Activated CD8-positive, alpha-beta memory T cell treated with anti-CD3 and anti-CD28 coated beads, Interleukin-2, amount 50 U/mL, for 4 hours (primary cell): ENCODE measurements at places on chromosomes 2 and 18.

- DNase-seq = no peak
These were observed 16.7 kb downstream of the ZCCHC2 start for GRCh38 chr18:62539284-62540165.

GRCh38 chr2:43751476-43751990 is 22.3 kb upstream of the DYNC2LI1 start:
- no peak for DNase-seq

DNA sequence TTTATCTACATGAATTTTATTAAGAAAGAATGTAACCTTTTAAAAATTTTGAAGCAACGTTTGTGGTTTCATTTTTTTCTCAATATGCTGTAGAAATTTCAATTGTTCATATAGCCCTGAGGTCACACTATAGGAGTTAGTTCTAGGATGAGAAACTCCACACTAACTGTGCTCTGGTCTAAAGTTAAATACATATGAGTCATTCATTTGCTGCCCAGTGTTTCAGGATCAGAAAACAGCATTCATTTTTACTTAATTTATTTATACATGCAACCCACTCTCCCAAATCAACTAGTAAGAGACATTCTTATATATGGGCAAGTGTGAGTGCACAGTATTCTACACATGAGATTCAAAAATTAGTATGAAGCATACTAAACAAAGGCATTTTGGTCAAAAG is 137.9 kb downstream of the DOCK10 start:
- no peak for DNase-seq

DNA sequence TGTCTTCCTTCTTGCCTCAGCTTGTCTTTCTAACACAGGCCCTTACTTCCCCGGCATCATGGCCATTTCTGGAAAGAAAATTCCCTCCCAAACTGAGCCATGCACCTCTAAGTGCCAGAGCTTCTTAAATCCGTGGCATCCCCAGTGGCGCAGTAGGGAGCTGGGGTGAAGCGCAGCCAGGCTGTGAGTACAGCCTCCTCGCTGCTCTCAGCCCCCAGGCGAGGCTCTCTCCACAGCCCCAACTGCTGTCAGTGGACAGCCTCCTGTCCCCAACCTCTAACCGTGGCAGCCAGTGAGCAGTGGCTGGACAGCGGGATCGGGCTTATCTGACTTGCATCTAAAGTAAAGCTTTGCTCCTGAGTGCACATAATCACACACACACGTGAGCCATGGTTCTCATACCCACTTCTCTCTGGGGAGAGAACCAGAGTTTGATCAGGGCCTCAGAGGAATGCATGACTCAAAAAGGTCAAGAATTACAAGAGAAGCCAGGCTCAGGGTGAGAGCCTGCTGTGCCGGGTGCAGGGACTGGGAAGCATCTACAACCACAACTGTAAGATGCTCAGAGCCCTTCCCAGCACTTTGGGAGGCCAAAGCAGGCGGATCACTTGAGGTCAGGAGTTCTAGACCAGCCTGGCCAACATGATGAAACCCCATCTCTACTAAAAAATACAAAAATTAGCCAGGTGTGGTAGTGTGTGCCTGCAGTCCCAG is 50.7 kb downstream of the SFXN5 start:
- DNase-seq = no peak

- DNase-seq = no peak
These were observed 19.6 kb upstream of the SERPINB11 start for GRCh38 chr18:63683152-63683551.

GRCh38 chr2:174563530-174564282 is 33.9 kb downstream of the WIPF1 start:
- no peak for DNase-seq

DNA sequence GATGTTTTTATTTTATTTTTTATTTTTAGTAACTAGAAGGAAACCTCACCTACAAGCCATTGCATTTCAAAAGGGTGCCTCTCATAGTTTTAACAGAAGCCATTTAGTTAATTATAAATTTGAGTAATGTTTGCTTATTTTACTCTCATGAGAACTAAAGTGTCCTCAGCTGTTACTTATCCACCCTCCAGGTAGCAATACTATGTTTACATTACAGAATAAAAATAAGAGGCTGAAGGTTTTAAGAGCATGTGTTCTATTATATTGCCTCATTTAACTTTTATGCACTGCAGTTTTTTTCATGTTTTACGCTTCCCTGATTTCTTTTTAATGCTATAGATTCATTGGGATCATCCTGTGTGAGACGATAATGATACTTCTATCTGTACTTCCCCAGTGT is 235.5 kb downstream of the THSD7B start:
- no peak for DNase-seq

DNA sequence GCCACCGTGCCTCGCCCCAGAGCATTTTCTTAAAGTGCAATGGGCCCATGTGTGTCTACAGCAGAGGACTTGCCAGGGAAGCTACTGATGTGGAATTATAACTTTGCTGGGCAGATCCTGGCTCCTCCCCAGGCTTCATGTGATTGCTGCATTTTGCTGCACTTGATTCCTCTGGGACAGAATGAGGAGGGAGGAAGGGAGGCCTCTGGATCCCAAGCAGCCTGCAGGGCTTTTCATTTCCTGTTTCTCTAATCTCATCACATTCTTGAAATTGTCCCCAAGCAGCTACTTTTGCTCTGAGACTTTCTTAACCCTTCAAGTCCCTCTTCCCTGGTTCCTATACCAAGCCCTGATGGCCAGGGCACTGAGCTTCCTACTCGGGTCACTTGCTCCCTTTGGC is 134.4 kb upstream of the SEC11C start:
- no peak for DNase-seq

- DNase-seq = no peak
These were observed 687.9 kb downstream of the CCDC85A start for GRCh38 chr2:56871644-56872043.

DNA sequence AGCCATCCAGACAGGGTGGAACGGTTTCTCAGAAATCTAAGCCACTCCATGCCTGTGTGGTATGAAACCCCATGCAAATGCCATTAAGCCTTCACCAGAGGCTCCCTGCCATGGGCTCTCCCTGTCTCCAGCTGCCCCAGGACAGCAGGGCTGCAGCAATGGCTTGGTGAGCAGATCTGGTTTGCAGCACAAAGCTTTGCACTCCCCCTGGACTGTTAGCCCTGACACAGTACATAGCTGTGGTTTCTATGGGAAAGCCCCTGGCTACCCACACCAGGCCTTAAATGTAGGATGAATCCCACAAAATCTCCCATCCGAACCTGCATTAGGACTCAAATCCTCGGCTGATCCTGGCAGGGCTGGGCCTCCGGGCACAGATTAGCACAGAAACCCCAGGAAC is 291.6 kb downstream of the TNS1 start:
- DNase-seq = no peak

DNA sequence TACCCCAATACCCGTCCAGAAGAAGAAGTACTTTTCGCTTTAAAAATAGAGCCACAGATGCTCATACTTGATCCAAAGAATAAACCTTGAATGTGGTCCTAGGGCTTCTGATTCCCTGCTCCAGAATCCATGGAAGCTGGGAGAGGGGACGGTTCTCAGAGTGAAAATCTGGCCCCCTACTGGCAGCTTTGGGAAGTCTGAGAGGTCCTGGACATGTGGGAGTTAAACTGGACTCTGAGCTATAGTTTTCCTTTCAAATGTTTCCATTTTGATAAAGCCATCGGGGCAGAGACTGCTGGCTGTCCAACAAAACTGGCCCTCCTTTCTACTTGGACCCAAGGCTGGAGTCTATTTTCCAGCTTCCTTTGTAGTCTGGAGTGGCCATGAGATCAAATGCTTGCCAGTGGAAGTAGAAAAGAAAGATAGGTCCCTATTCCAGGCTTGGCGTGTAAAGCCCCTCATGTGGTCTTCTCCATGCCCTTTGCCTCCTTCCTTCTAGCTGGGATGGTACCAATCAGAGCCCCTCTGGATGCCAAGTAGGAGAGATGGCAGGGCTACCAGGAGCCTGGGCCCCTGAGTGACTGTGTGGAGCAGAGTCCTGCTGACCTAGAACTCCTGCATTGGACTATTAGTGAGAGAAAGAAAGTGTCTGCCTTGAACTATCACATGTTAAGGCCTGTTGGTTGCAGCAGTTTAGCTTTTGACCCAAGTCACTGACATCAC is 37.7 kb upstream of the TBC1D8 start:
- no peak for DNase-seq

- DNase-seq = peak; percentile 20
These were observed 78.8 kb upstream of the TTC39C start for GRCh38 chr18:23935804-23936203.

DNA sequence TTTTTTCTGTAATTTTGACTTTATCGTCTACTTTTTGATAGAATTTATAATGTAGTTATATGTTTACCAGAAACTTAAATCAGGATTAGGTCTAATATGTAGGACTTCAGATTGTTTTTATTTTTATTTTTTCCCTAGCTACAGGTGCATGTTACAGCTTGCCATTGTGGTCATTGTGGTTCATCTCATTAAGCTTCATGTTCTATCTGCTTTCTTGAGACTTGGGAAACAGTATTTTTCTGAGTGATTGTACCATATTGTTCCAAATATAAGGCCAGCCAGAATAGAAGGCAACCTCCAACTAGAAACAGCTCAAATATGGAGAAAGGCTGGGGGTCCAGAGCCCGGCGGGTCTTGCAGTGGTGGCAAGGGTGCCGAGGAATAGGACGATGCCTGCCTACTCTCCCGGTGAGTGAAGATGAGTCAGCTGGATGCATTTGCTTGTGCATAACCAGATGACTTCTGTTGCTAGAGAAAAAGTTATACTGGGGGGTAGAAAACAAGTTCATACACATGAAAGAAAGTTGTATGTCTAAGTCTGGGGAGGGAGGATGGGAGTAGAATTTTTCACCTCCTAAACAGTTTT is 188.4 kb downstream of the CCDC85A start:
- DNase-seq = no peak

- no peak for DNase-seq
These were observed 7.3 kb upstream of the PRLH start for GRCh38 chr2:237558961-237559641.

GRCh38 chr2:179435000-179435399 is 170.4 kb upstream of the SESTD1 start:
- no peak for DNase-seq

DNA sequence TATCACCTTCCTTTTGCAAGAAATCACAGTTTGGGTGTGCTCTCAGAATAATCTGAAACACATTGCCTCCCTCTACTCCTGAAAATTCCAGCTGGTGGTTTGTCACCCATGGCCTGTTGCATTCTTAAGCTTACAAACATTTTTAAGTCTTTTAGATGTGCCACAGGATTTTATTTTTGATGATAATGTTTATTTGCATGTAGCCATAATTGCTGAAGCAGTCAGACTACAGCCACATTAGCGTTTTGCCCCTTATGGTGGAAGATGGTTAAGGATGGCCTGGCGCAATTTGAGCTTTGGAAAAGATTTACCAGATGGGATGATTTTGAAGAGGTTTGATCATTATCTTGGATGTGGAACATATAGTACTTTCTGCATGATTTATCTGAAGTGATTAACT is 439.5 kb downstream of the MEIS1 start:
- DNase-seq = no peak

DNA sequence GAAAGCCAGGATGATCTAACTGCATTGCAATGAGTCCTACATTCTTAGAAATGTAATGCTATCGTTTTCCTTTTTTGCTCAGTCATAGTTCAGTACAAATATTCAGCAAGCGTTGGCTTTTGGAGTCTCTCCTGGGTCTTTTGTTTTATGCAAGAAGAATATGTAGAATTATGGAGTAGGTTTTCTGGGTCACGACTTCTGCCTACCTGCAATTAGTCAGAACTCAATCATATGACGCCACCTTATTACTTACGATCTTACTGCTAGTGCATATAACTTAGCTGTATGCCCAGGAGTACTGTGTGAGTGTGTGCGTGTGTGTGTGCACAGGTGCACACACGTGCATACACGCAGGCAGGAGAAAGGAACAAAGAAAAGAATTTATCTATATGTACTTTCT is 640.2 kb downstream of the STK39 start:
- no peak for DNase-seq

DNA sequence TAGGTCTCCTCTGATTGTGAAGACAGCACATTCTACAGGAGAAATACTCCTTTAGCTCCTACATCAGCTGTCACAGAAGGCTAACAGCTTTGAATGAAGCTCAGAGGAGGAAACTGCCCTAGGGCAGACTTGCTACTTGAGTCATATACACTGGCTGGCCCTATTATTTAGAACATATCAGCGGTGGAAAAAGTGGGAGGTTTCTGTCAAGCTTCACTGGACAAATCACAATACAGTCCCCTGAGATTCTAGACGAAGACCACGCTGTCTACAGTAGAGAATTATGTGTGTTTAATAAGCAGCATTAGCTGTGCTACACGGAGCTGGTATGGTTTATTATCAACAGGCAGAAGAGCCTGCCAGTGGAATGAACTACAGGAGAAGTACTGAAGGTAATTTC is 230.9 kb upstream of the FSIP2 start:
- DNase-seq = no peak

DNA sequence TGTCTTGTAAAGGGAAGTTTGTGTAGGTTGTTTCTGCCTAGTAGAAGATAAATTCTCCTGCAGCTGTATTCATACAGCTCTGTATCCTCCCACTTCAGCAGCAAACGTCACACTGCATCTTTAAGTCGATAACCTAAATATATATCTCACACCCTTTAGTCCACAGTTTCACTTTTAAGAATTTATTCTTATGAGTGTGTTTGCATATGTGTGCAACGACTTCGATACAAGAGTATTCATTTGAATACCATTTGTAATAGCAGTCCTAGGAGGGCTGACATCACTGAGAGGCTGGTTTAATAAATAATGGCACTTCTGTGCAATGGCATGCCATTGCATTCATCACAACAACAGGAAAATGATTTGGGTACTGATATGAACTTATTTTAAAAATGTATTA is 63.8 kb upstream of the MSH6 start:
- no peak for DNase-seq

DNA sequence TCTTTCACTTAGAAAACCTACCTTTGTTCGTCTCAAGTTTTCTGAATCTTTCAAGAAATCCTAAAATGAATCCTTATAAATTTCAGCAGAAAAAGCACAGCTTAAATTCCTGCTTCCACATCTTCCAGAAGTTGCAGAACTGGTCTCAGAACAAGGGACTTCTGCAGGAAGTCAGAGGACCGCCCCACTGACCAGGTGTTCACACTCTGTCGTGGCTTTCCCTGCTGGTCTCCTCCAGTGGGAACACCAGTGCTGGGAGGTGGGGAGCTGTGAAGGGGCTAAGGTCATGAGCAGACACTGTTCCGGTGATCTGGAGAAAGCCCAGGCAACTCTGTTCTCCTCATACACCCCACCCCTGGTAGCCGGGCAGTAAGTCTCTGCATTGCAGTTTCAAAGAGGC is 3.5 kb downstream of the FAM110C start:
- DNase-seq = no peak
